ENCODE measurements at places on chromosomes 2 and 18. TPM values are rescaled to one million over a fixed set of nuclear protein-coding genes. Genes with fewer than 3 reads are reported as not detected.

The SNORC gene
- 1.8 TPM for total RNA-seq

The CNTNAP5 gene
- not detected for total RNA-seq

The ITGB1BP1 gene
- 53.8 TPM for total RNA-seq

The OTOF gene
- not detected for total RNA-seq

The GCG gene
- not detected for total RNA-seq

The CCDC121 gene
- 1.3 TPM for total RNA-seq

The COA5 gene
- 11.9 TPM for total RNA-seq

The CHRNA1 gene
- total RNA-seq, result not detected

The LGALSL gene
- 35.8 TPM for total RNA-seq

The GRHL1 gene
- total RNA-seq, result 123 TPM

Data from esophagus mucosa (tissue), 1 donor.